Liver (tissue), 10 donors: ENCODE measurements at places on chromosomes 5 and 9.

GRCh38 chr9:76619197-76619596, 145.0 kb upstream of the PCA3 start:
- DNase-seq: no peak

- no peak for DNase-seq
These were observed 14.9 kb upstream of the CARD19 start for GRCh38 chr9:93081081-93081529.

DNA sequence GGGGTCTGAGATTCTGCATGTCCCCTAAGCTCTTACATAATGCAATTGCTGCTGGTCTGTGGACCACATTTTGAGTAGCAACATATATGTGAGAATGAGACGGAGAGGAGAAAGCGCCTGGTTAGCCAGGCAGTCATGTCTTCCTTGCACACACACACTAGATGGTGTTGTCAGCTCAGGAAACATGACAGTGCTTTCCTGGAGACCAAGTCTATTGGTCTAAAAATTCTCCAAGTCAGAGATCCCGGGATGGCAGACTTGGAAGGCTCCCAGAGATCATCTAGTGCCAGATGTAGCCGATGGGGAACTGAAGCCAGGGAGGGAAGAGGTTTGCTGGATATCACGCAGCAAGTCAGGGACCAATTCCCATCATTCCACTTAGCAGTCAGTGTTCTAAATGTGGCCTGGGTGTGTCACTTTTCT, 53.4 kb downstream of the GALNT12 start:
- DNase-seq: no peak

DNA sequence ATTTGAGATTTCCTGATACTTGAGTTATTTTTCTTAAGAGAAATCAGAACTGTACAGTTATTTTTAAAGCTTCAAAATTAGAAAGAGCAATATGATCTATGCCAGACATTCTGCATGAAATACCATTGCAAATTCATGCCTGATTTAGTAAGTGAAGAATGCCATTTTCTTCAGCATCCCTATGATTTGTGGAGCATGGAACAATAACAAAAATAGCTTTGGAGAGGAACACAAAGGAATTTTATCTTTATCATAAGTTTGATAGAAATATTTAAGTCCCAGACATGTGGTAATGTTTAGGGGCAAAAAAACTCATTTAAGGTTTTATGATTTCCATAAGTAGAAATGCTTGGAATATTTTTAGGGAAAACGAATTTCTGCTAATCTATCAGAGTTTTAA, 1863.4 kb downstream of the EFNA5 start:
- DNase-seq: no peak

- peak; percentile 65 for DNase-seq
These were observed 1.1 kb upstream of the SSBP2 start for GRCh38 chr5:81751836-81752643.

- no peak for DNase-seq
These were observed 266.8 kb downstream of the MTRR start for GRCh38 chr5:8135742-8136141.

DNA sequence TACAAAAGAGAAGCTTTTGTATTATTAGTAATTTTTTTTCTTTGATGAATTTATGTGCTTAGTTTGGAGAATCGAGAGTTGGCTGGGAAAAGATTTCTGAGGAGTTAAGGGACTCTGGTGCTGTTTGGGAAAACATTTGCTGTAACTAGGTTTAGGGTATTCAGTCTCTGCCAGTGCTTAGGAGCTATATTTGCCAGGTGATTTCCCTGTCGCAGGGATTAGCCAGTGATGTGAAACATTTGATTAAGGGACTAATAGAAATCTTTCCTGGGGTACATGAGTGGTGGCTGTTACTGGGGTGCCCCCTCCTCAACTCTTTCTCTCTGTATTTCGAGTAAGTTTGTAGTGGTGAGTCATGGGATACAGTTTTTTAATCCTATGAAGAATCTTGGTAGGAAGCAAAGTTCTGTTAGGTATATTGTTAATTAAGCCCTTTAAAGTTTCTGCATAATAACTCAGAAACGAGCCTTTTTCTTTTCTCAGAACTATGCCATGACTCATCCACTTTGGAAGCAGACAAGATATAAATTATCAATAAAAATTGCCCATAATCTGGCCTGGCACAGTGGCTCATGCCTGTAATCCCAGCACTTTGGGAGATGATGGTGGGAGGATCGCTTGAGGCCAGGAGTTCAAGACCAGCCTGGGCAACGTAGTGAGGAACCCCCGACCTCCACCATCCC, 18.6 kb downstream of the RGMB start:
- DNase-seq: no peak

- DNase-seq: no peak
These were observed 86.1 kb downstream of the EDIL3 start for GRCh38 chr5:84298628-84299027.

DNA sequence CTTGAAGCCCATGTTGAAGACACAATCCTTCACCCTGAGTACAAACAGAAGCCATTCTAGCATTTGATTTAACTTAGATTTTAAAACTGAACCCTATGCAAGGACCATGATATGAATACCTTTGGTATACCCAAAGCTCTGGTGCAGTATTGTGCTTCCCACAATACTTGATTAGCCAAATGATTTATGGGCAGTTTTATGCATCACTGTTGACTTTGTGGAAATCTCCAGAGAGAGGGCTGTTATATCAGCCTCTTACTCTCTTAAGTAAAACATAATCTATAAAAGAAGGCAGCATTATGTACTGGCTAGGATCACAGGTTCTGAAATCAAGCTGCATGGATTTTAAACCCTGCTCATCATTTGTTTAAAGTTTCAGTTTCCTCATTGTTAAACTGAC, 762.8 kb downstream of the EFNA5 start:
- no peak for DNase-seq

DNA sequence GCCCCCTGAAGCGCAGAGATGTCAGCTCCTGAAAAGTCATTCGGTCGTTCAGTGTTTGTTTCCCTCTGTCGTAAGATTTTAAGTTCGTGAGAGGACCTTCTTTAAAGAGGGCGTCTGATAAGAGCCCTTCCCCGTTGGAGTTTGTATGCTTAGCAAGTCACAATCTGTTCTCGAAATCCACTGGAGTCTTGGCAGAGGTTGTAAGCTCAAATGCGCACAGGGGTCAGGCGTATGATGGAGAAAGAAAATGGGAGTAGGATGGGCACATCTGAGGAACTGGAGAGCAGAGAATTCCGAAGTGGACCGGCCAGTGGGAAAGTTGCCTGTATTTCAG, 710 bp downstream of the HSD17B4 start:
- DNase-seq: no peak

- DNase-seq: no peak
These were observed 35.5 kb downstream of the VAV2 start for GRCh38 chr9:133956520-133957076.

DNA sequence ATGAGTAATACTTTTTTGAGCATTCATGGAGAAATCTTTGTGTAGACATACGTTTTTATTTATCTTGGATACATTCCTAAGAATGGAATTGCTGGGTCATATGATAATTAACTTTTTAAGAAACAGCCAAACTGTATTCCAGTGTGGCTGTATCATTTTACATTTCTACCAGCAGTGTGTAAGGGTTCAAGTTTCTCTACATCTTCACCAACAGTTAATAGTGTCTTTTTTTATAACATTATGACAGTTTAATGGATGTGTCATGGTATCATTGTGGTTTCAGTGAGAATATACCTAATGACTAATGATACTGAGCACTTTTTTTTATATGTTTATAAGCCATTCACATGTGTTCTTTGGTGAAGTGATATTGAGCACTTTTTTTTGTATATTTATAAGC, 52.4 kb downstream of the NIPBL start:
- no peak for DNase-seq

GRCh38 chr9:38175423-38175822, 106.4 kb upstream of the SHB start:
- no peak for DNase-seq

- no peak for DNase-seq
These were observed 47.1 kb upstream of the C5orf47 start for GRCh38 chr5:173941758-173942401.

- DNase-seq: no peak
These were observed 167.6 kb downstream of the ASTN2 start for GRCh38 chr9:117247266-117247665.

GRCh38 chr9:68643901-68644809, 60.9 kb upstream of the PIP5K1B start:
- no peak for DNase-seq

- DNase-seq: no peak
These were observed 5.2 kb downstream of the LRRC26 start for GRCh38 chr9:137164370-137165249.

DNA sequence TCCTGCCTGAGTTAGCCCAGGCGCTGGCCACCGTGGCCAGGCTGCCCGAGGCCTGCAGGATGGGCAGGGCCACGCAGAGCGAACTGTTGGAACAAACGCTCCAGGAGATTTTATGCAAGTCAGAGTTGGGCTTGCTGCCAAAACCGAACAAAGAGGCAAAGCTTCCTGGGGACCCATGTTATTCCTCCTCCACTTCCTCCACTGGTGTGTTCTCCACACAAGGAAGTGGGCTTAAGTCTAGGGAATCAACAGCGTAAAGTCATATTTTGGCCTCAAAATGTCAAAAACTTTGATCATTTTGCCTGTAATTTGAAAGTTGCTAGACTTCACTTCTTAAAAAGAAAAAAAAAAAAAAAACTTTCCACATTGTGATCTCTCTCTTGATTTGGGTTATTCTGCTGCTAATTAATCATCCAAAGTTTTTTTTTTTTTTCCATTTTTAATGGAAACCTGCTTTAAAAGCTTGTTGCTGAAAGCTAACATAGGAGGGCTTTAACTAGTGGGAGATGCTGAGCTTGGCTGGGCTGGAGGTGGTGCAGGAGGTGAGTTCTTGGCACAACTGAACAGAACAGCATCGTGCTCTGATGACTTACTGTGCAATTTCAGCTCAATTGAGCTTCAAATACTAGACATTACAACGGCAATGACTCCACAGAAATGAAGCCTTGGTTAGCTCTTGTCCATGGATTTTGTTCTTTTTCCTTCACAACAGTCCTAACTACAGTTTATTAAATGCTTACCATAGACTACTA, 73.0 kb downstream of the PTPDC1 start:
- peak; percentile 47 for DNase-seq

DNA sequence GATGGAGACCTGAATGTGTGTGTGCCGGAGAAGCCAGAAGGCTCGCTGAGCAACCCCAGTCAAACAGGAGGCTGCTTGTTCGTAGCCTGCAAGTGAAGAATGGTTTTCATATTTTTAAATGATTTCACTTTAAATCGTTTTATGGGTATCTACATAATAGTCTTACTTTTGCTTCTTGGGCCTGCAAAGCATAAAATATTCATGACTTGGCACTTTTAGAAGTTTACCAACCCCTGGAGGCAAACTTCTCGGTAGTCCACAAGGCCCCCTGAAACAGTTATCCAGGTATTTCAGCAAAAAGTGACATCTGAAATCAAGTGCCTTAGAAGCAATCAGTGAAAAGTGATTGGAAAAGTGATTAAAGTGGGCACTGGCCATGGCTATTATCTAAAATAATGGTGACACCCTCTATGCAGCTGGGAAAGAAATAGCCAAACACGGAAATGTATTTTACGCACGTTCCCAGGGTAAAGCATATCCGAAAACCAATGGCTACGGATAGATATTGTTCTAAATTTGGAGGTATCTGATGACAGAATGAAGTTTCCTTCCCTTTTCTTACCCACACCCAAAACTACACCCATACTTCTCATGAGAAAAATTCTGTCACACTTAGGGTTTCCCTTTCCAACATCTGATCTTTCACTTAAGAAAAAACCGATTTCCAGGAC, 39.0 kb downstream of the RAPGEF1 start:
- DNase-seq: no peak
